ENCODE measurements at places on chromosomes 2 and 18.

DNA sequence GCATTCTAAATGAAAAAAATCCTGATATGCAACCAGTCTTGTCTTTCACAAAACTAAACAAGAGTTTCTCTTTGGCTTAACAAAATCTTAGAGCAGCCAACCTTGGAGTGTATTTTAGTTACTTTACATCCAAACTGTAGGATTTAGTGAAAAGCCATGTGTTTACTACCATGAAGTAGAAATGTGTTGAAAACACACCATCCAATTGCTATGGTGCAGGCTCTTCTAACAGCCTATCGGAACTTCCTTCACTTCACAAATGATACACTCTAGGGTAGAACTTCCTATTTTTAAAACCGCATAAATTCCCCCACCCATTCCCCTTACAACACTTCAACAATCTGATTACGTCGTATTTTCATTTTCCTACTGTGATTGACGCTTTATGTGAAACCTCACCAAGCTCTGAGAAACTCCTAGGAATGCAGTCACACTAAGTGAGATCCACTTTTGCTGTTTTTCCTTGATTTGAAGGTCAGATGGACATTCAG lies 74.4 kb upstream of the MAP4K4 start:
- DNase-seq = no peak

- DNase-seq = no peak
Observed at GRCh38 chr2:85062565-85062964, 70.6 kb upstream of the TCF7L1 start.

DNA sequence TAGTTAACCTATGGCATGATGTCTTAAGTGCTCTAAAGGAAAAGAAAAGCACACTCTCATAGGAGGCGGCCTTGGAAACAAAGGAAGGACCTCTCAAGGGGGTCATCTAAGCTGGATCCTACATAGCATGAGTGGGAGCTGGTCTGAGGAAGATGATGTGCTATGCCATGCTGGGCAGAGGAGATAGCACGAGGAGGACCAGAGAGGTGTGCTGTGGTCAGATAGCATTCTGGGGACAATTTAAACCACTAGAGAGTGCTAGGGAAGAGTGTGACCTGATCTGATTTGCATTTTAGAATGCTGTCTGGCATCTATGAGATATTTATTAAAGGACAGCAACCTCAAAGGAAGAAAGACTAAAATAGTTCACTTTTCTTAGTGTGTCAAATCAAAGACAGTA lies 910.1 kb upstream of the CELF4 start:
- no peak for DNase-seq

DNA sequence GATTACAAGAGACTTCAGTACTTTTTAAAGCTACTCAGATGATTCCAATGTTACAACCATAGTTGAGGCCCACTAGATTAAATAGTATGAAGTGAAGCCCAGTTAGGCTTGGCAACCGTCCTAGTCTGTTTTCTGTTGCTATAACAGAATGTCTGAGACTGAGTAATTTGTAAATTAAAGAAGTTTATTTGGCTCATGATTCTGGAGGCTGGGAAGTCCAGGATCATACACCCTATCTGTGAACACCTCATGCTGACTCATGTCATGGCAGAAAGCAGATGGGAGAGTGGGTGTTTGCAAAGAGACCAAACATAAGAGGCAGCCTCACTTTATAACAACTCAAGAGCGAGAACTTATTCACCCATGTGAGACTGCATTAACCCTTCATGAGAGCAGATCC lies 63.1 kb downstream of the CCDC150 start:
- no peak for DNase-seq

DNA sequence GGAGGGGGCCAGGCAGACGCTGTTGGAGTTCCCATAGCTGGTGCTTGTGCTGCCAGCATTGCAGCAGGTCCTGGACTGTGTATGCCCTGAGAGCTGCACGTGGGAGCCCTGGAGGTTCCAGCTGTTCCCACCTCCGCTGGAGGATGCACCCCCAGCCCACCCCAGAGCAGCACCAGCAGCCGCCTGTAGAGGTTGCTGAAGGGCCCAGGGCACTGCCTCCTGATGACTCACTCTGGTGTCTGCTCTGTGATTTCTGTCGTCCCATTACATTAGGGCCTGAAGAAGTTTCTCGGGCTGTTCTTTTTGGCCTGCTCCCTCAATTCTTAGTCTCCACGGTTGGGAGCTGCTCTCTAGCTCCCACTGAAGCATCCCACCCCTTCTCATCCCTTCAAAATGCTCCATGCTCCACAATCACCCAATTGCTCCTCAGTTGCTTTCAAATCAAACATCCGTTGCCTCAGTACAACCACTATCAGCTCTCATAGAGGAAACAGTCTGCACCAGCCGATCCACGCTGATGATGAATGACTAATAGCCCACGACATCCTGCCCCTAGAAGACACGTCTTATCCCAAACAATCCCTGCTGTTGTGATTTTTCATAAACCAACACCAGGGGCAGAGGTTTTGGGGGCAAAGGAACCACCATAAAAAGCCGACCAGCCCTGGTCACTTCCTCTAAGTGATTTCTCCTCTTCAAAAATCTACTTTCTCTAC lies 65.2 kb upstream of the RNF152 start:
- DNase-seq = no peak

GRCh38 chr2:14255135-14255820 lies 377.2 kb upstream of the LRATD1 start:
- no peak for DNase-seq

DNA sequence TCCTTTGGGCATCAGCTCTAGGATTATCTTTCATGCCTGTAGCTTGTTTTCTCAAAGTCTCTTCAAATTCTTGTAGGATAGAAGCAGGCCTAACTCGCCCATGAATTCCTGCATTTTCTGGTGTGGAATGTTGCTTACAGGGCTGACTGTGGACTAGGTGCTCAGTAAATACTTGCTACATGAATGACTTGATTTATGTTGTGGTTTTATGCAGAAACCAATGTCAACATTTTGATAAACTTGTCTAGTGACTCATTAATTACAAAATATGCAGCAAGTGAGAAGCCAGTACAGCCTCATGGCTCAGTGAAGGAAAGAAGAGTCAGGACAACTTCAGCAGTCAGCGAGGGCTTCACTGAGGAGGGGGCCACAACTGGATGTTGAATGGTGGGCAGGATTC lies 110.6 kb upstream of the SIX2 start:
- peak; percentile 18 for DNase-seq

DNA sequence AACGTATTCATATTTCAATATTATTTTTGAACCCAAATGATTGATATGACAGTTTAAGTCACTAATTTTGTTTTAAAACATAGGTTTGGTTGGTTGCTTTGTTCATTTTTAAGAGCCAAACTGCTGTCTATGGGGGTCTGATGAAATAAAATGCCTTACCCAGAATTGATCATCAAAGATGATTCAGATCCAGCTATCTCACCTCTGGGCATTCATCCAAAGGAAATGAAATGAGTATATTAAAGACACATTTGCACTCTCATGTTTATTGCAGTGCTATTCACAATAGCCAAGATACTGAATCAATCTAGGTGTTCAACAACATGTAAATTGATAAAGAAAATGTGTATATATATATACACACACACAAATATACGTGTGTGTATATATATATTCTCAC lies 326.9 kb upstream of the GULP1 start:
- DNase-seq = no peak

DNA sequence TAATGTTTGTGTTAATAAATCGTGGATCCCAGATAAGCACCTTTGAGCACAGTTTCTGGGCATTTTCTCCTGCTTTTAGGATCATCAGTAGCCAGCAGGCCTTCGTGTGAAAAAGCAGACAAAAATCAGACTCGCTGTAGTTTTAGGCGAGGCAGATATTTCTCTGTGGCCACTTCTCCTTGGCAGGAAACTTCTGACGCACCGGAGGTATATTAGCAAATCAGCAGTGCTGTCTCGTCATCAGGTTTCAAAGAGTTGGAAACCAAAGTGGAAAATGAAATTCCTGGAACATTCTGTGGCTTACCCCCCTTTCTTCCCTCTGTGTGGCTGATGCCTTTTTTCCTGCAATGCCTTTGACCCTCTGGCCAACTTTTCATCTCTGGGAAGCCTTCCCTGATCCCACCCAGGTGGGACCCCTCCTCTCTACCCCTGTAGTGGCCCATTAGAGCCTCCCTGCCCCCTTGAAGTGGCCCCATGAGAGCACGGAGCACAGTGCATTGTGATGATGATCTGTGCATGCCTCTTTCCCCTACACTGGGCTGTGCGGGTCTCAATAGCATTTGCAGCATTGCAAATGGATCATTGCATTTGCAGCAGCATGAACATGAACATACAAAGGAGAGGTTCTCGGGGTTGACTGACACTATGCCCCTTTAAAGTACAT lies 93.3 kb downstream of the RNF144A start:
- DNase-seq = no peak

DNA sequence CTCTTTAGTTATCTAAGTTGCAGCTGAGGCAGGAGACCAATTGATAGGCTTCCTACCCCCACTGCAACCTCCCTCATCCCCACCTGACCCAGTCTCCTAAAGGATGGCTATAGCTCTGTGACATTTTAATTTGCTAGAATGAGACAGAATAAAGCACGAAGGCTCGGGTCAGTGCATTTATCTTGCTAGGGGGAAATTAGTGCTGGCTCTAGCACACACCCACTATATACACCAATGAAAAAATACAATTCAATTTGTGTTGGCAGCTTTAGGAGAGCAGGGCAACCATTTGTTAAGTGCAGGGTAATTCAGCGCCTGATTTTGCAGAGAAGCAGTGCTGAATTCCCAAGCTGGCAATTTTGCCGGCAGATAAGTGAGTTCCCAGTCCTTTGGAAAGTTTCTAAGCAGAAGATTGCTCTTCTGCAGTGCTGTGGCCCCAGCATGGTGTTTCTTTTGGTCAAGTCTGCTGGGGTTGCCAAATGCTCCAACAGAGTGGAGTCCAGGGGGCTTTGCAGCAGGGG lies 346.0 kb downstream of the ALK start:
- no peak for DNase-seq

GRCh38 chr2:6482256-6482655 lies 383.5 kb downstream of the CMPK2 start:
- DNase-seq = no peak

GRCh38 chr2:1088192-1088860 lies 137.7 kb downstream of the SNTG2 start:
- no peak for DNase-seq

- DNase-seq = no peak
Observed at GRCh38 chr2:222862106-222862908, 1.5 kb downstream of the ACSL3 start.

- no peak for DNase-seq
Observed at GRCh38 chr2:184031402-184032147, 566.8 kb upstream of the ZNF804A start.

- DNase-seq = no peak
Observed at GRCh38 chr2:102061286-102061699, 69.5 kb downstream of the IL1R2 start.

DNA sequence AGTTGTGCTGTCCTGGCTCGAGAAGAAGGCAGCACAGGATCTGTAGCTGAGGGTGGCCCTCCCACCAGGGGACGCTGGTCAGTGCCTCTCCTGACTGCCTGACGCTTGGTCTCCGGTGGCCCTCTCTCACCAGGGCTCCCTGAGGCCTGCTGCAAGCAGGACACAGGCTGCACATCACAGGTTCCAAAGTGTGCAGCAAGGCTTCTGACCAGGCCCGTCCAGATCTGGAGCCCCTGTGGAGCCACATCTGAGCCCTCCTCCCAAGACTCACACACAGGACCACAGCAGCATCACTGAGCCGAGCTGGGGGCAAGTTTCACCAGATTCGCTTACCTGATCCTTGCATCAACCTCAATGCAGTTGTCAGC lies 12.1 kb downstream of the AMER3 start:
- DNase-seq = no peak

GRCh38 chr18:26159353-26159752 lies 25.7 kb downstream of the PSMA8 start:
- DNase-seq = no peak

DNA sequence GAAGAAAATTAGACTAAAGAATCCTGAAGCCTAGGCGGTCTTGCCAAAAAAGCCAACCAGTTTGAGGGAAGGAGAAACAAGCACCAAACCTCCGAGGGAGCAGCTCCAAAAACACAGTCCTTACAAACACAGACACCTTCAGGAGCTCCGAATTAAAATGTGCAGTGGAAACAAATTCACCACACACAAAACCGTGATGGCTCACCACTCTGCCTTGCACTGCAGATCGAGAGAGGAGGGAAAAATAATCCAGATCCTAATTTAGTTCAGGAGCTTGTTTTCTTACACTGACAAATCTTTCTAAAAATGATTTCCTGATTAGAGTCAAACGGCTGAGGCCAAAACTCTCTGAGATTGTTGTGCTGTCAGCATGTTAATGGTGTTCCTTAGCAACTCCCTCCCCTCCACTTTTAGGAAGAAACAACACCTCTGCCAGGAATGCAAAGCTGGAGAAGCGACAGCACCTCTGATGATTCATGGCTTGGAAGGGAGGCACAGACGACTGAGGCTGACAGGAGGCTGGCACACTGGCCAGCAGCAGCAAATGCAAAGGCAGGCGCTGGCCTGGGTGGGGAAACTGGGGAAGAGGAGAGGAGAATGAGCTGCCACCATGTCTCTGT lies 249.4 kb upstream of the KLHL29 start:
- DNase-seq = no peak

DNA sequence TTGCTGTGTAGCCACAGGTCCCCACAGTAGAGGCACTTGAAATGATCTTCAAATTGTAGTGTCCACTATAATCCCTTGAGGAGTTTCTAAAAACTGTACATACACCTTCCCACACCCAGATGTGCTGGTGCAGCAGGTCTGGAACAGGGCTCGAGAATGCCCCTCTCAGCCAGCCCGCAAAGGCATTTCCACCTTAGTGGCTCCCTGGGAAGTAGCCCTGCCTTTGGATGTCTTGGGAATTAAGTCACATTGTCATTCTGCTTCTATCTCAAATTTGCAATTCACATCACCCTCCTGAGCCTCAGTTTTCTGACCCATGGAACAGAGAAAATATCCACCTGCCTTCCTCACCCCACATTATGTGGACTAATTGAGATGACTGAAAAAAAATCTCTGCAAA lies 44.3 kb upstream of the TCF7L1 start:
- no peak for DNase-seq

DNA sequence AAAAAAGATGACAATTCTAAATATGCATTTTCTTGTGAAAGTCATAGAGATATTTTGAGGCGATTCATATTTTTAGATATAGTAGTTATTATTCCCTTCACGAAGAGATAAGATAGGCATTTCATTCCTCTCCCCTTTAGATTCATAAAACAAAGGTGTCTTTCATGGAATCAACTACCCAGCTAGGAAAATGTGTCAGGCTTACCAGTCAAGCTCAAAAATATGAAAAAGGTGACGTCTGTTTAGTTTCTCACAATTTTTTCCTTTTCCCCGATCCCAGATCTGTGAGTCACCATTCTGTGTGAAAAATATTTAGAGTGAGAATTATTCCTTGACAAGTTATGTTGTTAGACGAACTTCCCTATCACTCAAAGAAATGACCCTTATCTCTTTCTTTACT lies 95.4 kb upstream of the FN1 start:
- DNase-seq = no peak

- DNase-seq = no peak
Observed at GRCh38 chr2:161358838-161359237, 50.6 kb downstream of the PSMD14 start.

GRCh38 chr2:224022486-224022885 lies 16.6 kb downstream of the SERPINE2 start:
- no peak for DNase-seq

- DNase-seq = no peak
Observed at GRCh38 chr18:62634458-62634857, 80.9 kb upstream of the PHLPP1 start.

Measured in T1000 (cell line).